ENCODE measurements at places on chromosomes 2 and 18. TPM values are rescaled to one million over a fixed set of nuclear protein-coding genes. Genes with fewer than 3 reads are reported as not detected.
A peak's percentile ranks its signal among the peaks of the same experiment; 100 is the strongest.

GRCh38 chr2:85525567-85525966 is 13.4 kb upstream of the MAT2A start:
- no peak for DNase-seq
- no peaks in the 10 kb centered on the region for H3K27me3 ChIP-seq
- H3K27ac ChIP-seq = no peak overlapping the region
- H3K36me3 ChIP-seq = no peaks in the 10 kb centered on the region
- H3K4me3 ChIP-seq = no peak overlapping the region
- peaks cover 5% of the 10 kb centered on the region for H3K4me1 ChIP-seq

- no peak overlapping the region for H3K4me3 ChIP-seq
- no peaks in the 10 kb centered on the region for H3K27me3 ChIP-seq
- H3K36me3 ChIP-seq = no peaks in the 10 kb centered on the region
These were observed 92.3 kb downstream of the MYT1L start for GRCh38 chr2:2238726-2239269.

GRCh38 chr18:25136416-25137196 is 215.4 kb downstream of the ZNF521 start:
- H3K27me3 ChIP-seq = no peaks in the 10 kb centered on the region
- peaks cover 13% of the 10 kb centered on the region for H3K4me1 ChIP-seq
- no peak overlapping the region for H3K27ac ChIP-seq
- H3K4me3 ChIP-seq = no peak overlapping the region
- no peaks in the 10 kb centered on the region for H3K36me3 ChIP-seq
- peak; percentile 60 for DNase-seq

GRCh38 chr2:36376319-36376765 is 20.8 kb downstream of the CRIM1 start:
- peaks cover 32% of the 10 kb centered on the region for H3K4me1 ChIP-seq
- H3K27ac ChIP-seq = no peak overlapping the region
- DNase-seq = peak; percentile 78
- no peak overlapping the region for H3K4me3 ChIP-seq

ABCG8 gene
- total RNA-seq = not detected

RND3 gene
- total RNA-seq = 16.8 TPM

TGFA gene
- 1.7 TPM for total RNA-seq

- DNase-seq = no peak
- H3K4me3 ChIP-seq = no peak overlapping the region
- peaks cover 2% of the 10 kb centered on the region for H3K4me1 ChIP-seq
- H3K36me3 ChIP-seq = no peaks in the 10 kb centered on the region
- no peak overlapping the region for H3K27ac ChIP-seq
- no peaks in the 10 kb centered on the region for H3K27me3 ChIP-seq
These were observed 11.7 kb downstream of the ACSL3 start for GRCh38 chr2:222872551-222872950.

- DNase-seq = peak; percentile 51
- no peak overlapping the region for H3K27ac ChIP-seq
- H3K4me1 ChIP-seq = no peaks in the 10 kb centered on the region
- H3K36me3 ChIP-seq = no peaks in the 10 kb centered on the region
- no peaks in the 10 kb centered on the region for H3K27me3 ChIP-seq
These were observed 130.7 kb downstream of the ANKRD44 start for GRCh38 chr2:197179744-197180498.

GRCh38 chr2:35116151-35116550 is 1239.4 kb upstream of the CRIM1 start:
- no peak overlapping the region for H3K27ac ChIP-seq
- H3K4me1 ChIP-seq = no peaks in the 10 kb centered on the region
- no peak overlapping the region for H3K4me3 ChIP-seq
- no peaks in the 10 kb centered on the region for H3K27me3 ChIP-seq
- no peak for DNase-seq

All from ovary (tissue), 10 donors.